B cell (primary cell): ENCODE measurements at places on chromosomes 7 and 10.

- no peak for DNase-seq
Observed at GRCh38 chr7:100127866-100128636, 1.3 kb downstream of the MBLAC1 start.

DNA sequence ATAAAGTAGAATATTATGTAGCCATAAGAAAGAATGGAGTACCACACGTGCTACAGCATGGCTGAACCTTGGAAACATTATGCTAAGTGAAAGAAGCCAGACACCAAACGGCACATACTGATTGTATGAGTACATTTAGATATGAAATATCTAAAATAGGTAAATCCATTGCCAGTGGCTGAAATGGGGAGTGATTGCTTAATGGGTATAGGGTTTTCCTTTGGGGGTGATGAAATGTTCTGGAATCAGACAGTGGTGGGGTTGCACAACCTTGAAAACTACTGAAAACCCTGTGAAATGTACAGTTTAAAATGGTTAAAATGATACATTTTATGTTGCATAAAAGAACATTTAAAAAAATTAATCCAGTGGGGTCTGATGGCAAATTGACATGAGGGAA is 667.9 kb downstream of the AUTS2 start:
- DNase-seq, result no peak

- DNase-seq, result no peak
Observed at GRCh38 chr10:56782503-56782902, 421.4 kb upstream of the ZWINT start.

DNA sequence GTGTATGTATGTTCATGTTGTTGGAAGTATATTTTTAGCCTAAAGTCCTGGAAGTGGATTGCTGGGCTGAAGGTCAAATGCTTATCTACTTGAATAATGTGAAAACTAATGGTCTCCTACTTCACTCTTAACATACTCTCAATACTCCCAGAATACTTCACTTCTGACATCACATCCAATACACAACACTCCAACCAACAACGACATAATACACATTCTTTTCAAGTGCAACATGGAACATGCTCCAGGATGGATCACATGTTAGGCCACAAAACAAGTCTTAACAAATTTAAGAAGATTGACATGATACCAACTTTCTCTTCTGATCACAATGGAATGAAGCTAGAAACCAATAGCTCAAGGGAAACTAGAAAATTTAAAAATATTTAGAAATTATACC is 126.9 kb upstream of the ADCY1 start:
- DNase-seq, result no peak

GRCh38 chr7:134552105-134552504 is 3.2 kb downstream of the AKR1B15 start:
- DNase-seq, result no peak

GRCh38 chr7:115689941-115690340 is 340.6 kb downstream of the TFEC start:
- DNase-seq, result no peak

DNA sequence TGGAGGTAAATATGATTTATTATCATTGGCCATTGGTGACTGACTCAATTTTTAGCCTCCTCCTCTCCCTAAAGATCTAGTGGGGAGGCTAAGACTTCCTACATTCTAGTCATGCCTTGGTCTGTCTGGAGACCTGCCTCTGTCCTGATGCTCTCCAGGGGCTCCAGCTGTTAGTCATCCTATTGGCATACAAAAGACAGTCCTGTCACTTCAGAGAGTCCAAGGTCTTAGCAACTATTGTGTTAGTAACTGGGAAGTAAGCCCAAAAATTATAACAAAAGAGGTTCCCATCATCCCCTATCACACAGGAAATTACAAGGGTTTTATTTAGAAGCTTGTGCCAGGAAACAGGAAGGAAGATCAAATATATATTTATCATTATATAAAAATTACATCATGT is 400.6 kb upstream of the VSTM2A start:
- DNase-seq, result no peak

DNA sequence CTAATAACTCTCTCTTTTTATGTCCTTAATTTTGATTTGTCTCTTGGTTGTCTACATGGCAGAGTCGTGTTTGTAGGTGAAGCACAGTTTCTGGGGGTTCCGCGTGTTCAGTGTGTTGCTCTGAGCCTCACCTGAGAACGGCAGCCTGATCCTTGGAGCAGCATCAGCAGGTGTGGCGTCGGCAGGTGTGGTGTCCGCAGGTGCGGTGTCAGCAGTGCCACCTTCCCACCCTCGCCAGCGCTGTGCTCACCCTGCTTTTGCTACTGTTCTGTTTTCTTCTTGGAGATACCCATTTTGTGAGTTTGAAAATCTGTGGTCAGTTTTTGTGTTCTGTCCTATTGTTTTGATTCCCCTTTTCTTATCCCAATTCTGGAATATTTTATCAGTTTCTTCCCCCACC is 406.6 kb downstream of the GLRX3 start:
- DNase-seq, result no peak

- no peak for DNase-seq
Observed at GRCh38 chr10:131925011-131925649, 24.3 kb downstream of the PPP2R2D start.

GRCh38 chr7:132738254-132738653 is 162.0 kb upstream of the PLXNA4 start:
- no peak for DNase-seq

GRCh38 chr10:132350946-132351345 is 19.0 kb downstream of the LRRC27 start:
- no peak for DNase-seq

- DNase-seq, result peak; percentile 49
Observed at GRCh38 chr7:42883950-42884349, 27.9 kb downstream of the C7orf25 start.

DNA sequence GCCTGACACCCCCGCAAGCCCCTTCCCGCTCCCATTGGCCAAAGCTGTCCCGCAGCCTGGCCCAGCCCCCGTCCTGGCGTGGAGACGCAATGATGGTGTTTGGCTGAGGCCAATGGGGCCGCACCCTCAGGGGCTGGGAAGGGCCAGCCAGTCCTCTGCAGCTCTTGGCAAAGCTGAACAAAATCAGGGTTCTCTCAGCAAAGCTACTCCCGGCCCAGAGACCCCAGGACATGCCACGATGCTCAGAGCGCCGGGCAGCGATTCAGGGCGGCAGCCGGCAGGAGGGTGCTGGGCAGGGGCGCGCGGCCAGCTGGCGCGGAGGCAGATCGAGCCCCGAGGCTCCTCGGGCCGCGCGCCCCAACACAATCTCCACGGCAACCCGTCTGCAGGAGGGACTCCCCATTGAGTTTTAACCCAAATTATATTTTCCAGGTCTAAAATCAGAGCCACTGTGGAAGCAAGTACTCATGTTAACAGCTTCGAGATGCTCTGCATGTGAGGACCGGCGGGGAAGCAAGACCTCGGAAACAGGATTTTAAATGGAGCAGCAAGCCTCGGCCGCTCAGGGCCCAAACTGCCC is 8.8 kb upstream of the CNPY1 start:
- DNase-seq, result no peak

GRCh38 chr7:111510584-111511378 is 51.5 kb downstream of the IMMP2L start:
- DNase-seq, result no peak

DNA sequence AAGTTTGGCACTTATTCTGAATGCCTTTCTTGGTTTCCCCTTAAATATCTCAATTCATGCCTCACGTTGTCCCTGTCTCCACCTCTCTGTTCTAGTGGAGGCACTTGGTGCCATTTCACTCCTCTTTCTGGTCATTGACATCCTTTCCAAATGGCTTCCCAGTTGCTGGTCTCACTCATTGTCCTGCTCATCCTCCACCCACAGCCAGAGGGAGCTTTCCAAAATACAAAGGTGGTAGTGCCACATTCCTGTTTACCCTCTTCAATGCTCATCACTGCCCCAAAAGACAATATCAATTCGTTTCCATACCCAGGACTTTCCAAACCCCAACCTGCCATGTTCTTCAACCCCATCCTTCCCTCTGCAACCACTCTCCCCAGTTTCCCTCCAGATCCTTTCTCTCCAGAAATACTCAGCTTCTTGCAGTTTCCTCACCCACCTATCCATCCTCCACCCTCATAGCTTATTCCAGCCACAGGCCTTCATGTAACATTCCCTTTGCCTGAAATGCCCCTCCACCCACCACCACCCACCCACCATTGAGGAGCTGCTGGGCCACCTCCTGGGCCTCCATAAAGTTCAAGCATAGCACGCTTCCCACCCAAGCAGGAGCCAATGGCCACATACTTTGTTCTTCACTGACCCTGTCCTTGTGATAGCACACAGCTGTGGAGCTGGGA is 63.1 kb upstream of the ADRB1 start:
- DNase-seq, result no peak

DNA sequence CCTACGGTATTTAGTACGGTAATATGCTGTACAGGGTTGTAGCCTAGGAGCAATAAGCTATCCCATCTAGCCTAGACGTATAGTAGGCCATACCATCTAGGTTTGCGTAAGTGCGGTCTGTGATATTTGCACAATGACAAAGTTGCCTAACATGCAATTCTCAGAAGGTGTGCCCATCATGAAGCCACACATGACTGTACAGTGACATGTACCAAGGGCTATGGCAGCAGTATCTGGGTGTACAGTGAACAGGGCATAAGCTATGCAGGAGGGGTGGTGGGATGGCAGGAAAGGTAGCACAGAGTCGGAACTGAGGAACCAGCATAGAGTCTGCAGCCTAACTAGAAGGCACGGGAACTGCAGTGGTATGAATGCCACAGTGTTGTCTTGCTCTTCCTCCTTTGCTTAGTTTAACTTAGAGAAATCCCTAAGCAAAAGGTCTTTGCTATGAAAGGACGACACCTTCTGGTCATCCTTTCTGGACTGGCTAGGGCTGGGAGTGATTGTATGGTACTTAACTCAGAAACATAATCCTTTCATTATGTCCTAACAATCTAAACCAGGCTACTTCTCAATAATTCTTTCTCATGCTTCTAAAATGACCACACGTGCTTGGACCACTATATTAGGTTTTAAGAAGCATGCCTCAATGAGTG is 93.5 kb downstream of the DYNC1I1 start:
- DNase-seq, result no peak

GRCh38 chr7:913736-914520 is 37.6 kb downstream of the GET4 start:
- DNase-seq, result no peak

GRCh38 chr10:45373576-45374349 is at the start of gene ALOX5:
TSS of gene ALOX5 (plus strand) at chr10:45374216. CDS start at chr10:45374280, 64 bp downstream.
- peak; percentile 74 for DNase-seq

- no peak for DNase-seq
Observed at GRCh38 chr10:27445070-27445469, 59.0 kb upstream of the RAB18 start.

DNA sequence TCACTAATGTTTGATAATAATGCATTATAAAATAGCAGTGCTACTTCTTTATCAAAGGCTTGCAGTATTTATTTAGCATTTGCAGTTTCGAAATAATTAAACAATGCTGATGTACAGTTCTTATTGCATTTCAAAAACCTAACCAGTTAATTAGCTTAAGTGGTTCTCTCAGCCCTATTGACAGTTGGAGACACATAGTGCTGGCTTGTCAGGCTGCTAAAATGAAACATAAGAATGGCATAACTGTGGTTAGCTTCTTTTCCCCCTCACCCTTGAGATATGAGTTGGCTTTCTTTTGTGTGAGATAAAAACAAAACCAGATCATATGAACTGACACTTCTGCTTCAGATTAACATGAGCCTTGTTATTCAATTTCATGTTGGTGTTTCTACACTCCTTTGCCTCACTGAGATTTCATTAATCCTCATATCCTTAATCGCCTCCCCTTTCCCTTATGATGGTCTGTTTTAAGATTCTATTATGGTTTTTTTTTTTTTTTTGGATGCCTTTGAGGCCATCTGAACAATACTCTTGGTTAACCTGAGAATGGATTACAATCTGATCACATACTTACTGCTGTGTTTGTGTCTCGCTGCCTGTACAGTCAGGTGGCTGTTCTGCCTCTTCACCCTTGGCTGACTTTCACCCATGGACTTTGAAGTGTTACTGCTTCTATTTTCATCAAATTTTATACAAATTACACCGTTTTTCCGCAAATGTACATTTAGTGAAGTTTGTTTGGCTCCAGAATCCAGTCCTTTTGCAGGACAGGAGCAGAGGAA is 108.0 kb downstream of the SDK1 start:
- no peak for DNase-seq

DNA sequence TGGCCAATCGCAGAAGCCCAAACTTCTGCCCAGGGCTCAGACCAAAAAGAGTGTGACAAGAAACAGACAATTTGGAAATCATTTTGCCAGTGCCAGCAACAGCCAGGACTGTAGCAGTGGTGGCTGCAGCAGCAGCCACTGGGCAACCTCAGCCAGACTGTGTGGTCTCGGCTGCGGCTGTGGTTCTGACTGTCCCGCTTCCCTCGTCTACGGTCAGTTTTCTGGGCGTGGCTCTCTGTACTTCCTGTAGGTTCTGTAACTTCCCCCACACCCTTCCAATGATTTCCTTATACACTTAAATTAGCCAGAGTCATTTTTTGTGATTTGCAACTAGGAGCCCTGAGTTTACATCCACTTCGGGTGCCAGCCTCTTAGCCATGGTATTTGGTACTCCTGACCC is 39.9 kb downstream of the CYTH3 start:
- peak; percentile 12 for DNase-seq

GRCh38 chr7:128017862-128018845 is 13.1 kb downstream of the LRRC4 start:
- DNase-seq, result no peak

DNA sequence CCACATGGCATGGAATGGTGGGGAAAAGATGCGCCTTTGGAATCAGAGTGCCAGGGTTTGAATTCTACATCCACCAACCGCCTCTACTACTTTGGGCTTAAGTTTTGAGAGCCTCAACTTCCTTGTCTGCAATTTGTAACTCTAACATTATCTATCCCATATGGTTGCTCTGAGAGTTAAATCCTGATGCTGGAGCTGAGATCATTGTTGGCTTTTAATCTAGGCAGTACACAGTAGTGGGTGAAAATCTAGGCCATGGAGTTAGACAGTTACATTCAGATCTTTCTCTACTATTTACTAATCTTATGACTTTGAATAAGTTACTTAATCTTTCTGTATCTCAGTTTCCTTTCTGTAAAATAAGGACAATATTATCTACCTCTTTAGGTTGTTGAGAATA is 149.7 kb upstream of the AOAH start:
- no peak for DNase-seq

- DNase-seq, result no peak
Observed at GRCh38 chr7:117873310-117874190, at the start of gene CTTNBP2. TSS of gene CTTNBP2 (minus strand) at chr7:117873441. CDS start at chr7:117873415, 26 bp downstream.

- no peak for DNase-seq
Observed at GRCh38 chr10:119754085-119754484, 28.2 kb downstream of the INPP5F start.

DNA sequence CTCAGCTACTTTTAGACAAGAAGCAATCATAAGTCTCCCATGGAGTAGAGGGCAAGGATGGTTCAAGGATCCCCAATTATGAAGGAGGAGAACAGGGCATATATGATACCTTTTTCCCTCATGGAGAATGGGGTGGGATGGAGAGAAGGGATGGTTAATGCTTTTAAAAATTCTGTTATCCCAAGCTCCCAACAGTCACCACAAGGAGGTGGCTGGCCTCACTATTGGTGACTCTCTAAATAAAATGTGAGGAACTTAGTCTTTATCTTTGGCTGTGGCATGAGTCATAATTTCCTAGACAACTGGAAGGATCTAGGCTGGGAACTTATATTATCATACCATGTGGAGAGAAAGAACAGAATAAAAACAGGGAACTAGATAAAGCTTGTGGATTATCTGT is 297.0 kb downstream of the PHTF2 start:
- DNase-seq, result no peak

- peak; percentile 58 for DNase-seq
Observed at GRCh38 chr10:62045765-62046521, 144.4 kb downstream of the ARID5B start.
